ENCODE measurements at places on chromosomes 12 and 14.

- peak; percentile 34 for DNase-seq
Observed at GRCh38 chr14:30210630-30211029, 283.0 kb upstream of the PRKD1 start.

- DNase-seq = no peak
Observed at GRCh38 chr12:3177778-3178425, 100.7 kb downstream of the TSPAN9 start.

- no peak for DNase-seq
Observed at GRCh38 chr12:3251691-3252090, 174.5 kb downstream of the TSPAN9 start.

DNA sequence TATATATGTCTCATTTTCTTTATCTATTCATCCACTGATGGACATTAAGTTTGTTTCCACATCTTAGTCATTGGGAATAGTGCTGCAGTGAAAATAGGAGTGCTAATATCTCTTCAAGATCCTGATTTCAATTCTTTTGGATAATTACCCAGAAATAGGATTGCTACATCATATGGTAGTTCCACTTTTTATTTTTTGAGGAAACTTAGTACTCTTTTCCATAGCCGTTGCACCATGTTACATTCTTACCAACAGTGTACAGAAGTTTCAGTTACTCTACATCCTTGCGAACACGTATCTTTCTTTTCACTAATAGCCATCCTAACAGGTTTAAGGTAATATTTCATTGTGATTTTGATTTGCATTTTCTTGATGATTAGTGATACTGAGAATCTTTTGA is 29.8 kb downstream of the TESPA1 start:
- no peak for DNase-seq

DNA sequence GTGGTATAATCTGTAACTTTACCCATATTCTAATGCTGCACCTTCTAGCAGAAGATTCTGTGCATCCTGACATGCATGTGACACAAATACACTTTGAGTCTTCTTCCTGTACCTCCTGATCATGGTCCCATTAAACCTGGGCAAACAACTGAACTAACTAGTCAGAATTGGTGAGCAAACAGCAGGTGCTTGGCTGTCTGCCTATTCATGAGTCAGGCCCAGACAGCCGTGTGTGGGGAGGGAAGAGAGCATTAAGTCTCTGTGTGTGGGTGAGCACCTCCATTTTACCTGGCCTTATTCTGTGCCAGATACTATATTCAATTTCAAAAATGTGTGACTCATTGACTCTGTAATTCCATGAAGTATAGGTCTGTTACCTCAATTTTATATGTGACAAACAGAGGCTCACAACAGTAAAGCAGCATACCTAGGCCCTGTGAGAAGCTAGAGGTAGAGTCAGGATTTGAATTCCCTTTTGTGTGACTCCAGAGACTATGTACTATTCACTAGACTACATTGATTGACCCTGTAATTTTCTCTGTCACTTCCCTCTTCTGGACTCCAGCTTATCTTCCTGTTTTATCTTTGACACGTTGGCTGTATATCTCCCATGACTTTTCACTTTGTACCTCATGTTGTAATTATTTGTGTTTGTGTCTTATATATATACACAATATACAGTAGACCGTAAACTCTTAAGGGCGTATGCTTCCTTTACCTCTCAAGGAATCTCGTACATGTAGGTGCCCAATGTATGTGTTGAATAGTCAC is 32.2 kb downstream of the SUSD6 start:
- DNase-seq = peak; percentile 77

GRCh38 chr12:113846883-113847755 is 119.0 kb downstream of the RBM19 start:
- no peak for DNase-seq

DNA sequence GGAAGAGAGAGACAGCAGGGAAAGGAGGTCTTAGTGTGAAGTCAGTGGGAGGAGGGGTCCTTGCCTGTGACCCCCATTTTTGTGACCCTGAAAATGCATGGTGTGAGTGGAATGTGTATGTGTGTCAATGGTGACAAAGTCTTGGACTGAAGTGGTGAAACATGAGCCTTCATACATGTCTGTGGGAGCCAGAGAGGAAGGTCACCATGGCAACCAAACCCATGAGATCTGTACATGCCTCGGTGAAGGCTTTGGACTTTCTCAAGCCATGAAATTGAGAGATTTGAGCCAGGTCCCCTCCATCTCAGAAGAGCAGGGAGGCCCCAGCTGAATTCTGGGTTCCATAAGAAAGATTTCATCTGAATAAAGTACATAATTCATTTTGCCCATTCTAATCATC is 108.7 kb downstream of the TTC8 start:
- DNase-seq = no peak

GRCh38 chr14:97410667-97411620 is 613.8 kb downstream of the VRK1 start:
- DNase-seq = no peak

DNA sequence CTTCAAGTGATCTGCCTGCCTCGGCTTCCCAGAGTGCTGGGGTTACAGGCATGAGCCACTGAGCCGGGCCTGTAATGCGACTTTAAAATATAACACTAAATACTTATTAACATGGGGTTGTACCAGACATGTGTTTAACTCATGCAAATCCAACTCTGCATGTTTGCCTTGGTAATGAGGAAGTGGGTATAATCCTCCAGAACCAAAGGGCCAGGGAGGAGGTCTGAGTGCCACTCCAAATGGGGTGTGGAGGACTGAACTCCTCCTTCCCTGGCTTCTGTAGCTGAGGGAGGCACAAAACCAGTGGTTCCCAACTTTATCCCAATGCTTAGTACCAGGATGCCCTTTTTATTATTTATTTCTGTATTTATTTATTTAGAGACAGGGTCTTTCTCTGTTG is 61.6 kb upstream of the MED13L start:
- no peak for DNase-seq

DNA sequence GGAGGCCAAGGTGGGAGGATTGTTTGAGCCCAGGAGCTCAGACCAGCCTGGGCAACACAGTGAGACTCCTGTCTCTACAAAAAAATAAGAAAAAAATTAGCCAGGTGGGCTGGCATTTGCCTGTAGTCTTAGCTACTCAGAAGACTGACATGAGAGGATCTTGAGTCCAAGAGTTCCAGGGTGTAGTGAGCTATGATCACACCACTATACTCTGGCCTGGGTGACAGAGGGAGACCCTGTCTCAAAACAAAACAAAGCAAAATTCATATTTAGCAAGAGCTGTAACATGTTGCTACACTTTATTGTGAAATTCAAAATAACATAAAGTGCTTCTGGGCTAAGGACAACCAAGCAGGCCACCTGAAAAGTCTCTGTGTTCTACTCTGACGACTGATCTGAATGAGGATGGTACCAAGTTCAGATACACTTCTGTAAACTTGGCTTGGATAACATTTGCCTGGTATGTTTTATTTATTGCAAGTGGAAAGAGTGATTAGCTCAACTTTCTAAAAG is 11.6 kb upstream of the STRN3 start:
- no peak for DNase-seq

DNA sequence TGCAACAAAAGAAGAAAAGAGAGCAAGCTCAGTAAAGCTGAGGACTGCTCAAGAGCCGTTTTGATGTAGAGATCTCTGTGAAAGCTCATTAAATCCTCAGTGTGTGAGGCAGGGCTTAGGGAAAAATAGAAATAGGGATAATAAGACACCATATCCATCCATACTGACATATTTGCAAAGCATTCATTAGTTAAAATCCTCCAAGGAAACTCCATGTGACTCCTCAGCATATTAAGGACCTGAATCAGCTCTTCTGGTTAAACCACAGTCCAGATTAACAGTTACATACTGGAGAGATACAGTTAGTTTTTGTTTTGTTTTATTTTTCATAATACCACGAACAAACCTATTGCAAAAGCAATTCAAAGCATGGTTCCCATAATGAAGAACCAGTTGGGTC is 288.2 kb downstream of the PAWR start:
- DNase-seq = peak; percentile 57

DNA sequence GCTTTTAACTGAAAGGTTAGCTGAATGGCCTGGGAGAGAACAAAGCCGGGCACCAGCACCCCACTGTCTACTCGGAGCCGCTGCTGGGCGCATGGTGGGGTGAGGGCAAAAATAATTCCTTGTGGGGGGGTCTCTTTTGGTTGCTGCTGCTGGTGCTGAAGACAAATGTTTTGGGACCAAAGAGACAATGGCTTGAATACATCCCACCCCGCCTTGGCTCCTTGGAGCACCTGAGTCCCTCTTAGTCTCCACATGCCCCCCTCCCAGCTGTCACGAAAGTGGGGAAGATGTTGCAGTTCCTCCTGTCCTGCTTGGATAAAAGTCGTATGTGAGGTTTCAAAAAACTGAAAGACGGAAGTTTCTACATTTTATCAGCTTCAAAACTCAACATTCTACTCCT is 85.0 kb downstream of the PIWIL1 start:
- no peak for DNase-seq

DNA sequence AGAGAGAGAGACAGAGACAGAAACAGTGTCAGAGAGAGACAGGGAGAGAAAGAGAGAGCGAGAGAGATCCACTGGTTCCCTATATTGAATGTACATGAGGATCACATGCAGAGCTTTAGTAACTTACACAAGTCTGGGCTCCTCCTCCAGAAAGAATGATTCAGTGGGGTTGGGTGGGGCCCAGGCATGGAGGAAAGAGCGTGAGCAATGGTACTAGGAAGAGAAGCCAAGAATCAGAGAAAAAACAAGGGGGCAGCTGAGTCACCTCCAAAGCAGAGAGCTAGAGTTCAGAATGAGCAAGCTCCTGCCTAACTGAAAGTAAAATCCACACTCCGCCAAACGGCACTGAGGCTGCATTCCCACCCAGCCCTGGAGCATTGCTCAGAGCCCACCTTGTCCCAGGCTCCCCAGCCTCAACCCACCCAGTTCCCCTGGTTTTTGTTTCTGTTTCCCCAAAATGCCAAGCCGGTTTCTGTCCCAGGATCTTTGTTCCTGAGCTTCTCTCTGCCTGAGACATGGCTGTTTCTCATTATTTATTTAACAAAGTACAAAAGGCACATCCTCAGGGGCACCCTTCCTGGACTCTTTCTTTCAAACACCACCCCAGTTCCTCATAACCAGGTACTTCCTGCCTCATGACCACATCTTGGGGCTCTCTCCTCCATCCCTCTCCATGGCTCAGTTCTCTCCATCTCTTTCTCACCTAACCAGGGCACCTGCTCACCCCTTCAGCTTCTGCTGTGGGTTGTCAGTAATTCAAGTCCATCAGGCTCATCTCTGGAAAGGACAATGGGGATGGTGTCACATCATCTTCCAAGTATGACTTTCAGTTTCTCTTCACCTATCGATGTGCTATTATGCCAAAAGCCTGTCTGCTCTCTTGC is 670.3 kb upstream of the TBX3 start:
- DNase-seq = peak; percentile 98

DNA sequence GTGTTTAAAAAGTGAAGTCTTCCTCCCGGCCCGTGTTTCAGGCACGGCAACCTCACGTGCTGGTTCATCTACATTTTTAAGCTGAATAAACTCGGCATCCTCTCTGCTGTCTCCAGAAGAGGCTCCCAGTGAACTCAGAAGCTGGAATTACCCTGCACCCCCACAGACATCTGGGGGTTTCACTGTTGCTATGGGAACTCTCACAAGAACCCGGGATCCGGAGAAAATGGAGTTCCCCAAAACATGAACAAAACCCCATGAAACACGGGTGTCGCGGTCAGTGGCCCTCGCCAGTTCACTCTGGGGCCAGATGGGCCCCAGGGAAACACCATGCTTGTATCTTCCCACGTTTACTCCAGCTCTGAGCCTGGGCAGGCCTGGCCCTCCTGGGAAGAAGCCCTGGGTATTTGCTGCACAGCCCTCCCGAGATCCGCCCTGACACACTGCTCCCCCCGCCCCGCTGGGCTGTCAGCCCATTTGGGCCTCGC is 143.7 kb downstream of the PIWIL1 start:
- no peak for DNase-seq

- DNase-seq = peak; percentile 38
Observed at GRCh38 chr12:42809226-42809625, 219.7 kb upstream of the PRICKLE1 start.

DNA sequence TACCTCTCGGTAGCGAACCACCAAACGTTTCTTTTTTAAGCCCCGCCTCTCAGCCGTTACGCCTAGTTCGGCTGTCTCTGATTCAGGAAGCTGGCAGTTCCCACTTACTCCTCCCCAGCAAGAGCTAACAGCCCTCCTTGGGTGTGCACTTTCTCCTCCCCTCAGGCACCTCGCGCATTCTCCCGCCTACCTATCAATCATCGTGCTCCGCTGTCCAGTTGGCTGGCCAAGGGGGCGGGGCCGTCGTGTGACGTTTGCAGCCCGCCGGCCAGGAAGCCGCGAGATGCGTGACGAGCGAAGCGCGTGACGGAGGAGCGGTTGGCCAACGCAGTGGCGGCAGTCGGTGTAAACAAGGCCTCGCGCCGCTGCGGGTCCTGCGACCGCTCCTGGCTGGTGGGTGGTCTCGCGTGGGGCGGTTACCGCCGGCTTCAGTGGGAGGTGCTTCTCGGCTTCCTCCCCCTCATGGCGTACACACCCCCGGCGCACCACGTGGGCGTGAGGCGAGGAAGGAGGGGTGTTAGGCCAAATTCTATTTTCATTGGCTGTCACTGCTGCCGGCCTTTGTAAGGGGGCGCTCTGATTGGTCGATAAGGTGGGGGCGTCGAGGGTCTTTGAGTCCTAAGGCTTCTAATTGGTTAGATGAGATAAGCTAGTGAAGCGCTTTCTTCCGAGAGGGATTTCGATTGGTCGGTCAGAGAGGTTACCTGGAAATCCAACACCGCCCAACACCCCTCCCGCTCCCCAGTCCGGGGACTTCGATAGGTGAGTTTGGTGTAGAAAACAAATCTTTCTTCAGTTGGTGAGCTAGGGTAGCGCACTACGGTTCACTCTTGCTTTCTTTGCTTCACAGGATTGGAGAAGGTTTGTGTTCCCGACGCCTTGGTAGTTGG is at the start of the genes DCAF11 and NRL:
TSS of gene DCAF11 (plus strand) at position 246 of the 890 bp plus-strand sequence. CDS start 818 bp downstream, outside the sequence.
TSS of gene NRL (minus strand) at position 418 of the 890 bp plus-strand sequence. CDS start 32,101 bp downstream, outside the sequence.
- peak; percentile 100 for DNase-seq

GRCh38 chr12:94222351-94223084 is 74.1 kb downstream of the PLXNC1 start:
- no peak for DNase-seq

GRCh38 chr14:89504091-89504490 is 87.1 kb upstream of the FOXN3 start:
- DNase-seq = no peak

GRCh38 chr12:82210882-82211281 is 147.3 kb downstream of the CCDC59 start:
- no peak for DNase-seq

DNA sequence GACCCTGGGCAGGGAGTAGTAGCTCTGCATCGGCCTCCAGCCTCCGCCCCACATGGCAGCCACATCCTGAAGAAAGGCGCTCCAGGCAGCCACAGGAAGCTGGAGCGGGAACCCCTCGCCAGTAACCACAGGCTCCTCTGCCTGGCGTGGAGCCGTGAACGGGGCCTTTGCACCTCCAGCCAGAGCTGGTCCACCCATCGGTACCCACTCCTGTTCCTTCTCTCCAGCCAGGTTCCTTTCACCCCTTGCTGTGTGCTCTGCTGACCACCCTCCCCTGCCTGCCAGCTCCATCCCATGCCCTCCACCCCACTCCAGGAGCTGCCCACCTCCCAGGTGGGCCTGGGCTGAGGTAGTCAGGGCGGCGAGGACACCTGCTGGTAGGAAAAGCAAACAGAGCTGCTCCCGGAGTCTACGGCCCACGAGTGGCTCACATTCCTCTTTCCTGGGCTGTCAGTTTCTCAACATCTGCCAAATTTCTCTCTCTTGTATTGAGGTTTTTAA is 2.7 kb downstream of the TGFB3 start:
- DNase-seq = peak; percentile 47

All from astrocyte of the spinal cord (primary cell).